Fibroblast of villous mesenchyme (primary cell): ENCODE measurements at places on chromosomes 3 and 15.
A peak's percentile ranks its signal among the peaks of the same experiment; 100 is the strongest.

GRCh38 chr3:84141571-84141970 lies 817.2 kb upstream of the CADM2 start:
- DNase-seq = no peak

GRCh38 chr3:55598224-55598623 lies 111.1 kb upstream of the WNT5A start:
- no peak for DNase-seq

GRCh38 chr3:78277801-78278200 lies 1237.9 kb downstream of the ROBO2 start:
- DNase-seq = no peak

- DNase-seq = no peak
These were observed 11.2 kb downstream of the C3orf62 start for GRCh38 chr3:49265661-49266386.

DNA sequence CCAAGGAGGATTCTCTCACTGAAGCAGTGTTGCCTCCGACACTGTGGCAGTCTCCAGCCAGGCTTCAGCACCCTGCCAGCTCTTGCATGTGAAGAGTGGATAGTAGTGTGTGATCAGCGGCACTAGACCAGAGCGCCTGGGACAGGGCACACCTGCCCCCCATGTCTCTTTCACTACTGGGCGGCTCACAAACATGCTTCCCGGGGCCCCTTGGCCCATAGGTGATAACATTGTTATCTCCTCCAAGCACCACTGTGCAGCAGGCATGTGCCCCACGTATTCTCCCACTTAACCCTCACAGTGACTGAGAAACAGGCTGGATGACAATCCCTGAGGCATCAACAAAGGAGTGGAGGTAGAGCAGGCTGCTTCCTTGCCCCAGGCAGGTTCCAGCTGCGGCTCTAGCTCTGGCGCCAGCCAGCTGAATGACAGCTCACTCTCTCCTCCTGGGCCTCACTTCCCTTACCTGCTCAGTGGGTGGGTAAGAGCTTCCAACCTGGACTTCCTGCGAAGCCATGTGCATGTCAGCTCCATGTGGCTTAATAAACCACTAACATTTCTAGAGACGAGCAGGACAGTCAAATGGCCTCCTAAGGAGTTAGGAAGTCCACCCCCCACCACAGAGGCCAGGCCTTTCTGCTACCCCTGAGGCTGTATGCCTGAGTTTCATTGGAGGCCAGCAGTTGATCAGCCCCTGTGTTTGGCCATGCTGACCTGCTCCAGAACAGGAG lies 37.8 kb downstream of the KLF13 start:
- DNase-seq = no peak

DNA sequence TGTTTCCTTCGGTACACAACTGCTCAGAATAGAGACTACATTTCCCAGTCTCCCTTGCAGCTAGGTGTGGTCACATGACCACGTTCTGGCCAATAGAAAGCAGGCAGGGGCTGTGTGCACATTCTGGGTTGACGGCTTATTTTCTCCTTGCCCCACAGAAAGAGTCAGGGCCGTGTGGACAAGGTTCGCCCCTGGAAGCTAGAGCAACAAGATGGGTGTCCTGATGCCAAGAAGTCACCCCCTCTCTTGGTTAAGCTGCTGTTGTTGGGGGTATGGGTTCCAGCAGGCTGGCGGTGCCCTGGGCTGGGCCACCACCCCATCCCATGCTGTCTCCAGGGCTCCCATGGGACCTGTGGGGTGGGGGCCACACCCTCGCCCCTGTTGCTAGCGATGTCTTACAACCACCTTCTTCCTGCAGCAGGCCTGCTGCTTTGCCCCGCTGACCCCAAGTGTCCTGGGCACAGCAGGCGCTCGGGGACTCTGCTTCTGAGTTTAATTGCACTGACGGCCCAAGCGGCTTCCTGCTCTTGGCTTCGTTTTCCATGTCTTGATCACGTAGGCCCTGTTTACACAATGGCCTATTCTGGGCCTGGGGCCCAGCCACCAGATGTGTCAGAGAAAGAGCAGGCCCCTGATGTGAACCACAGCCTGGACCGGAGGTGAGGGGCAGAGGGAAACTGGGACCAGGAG lies 24.9 kb downstream of the ABTB1 start:
- peak; percentile 81 for DNase-seq

DNA sequence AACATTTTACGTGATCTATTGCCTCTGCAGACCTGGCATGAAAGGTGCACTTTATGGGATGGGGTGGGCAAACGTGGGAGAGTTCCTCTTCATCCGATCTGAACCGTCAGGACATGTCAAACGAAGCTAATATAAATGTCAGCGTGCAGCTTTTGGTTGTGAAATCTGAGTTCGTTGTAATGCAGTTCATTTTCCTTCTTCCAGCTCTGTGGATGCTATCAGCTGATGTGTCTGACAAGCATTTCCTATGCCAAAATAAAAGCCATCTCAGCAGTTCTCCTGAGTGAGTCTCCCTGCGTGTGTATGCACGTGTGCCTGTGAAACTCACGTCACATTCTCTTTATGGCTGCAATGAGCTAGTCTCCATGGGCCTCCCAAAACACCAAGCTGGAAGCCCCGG lies 512.3 kb downstream of the MCTP2 start:
- no peak for DNase-seq

GRCh38 chr3:51340013-51340829 lies 44.9 kb upstream of the MANF start:
- DNase-seq = peak; percentile 86

GRCh38 chr15:28049581-28049980 lies 49.5 kb downstream of the OCA2 start:
- DNase-seq = no peak
